ENCODE measurements at places on chromosomes 16 and 17.

DNA sequence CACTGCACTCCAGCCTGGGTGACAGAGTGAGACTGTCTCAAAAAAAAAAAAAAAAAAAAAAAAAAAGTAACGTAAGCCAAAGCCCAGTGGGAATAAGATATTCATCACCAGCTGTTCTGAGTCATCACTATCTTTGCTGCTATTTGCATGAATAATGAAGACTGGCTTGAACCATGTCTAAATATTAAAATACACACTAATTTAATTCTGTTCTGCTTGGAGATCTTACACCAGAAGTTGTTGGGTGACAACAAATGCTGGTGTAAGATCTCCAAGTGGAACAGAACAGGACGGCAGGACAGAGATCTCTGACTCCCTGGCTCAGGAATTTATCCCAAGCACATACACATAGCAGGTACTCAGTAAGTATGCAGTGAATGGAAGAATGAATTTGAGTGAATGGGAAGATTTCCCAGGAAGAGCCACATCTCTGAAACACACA is 19.6 kb downstream of the DNAH17 start:
- no peak for DNase-seq

- no peak for DNase-seq
These were observed 55.7 kb downstream of the KNOP1 start for GRCh38 chr16:19662351-19662750.

- DNase-seq, result no peak
These were observed 212.2 kb downstream of the AATF start for GRCh38 chr17:37160944-37161343.

- no peak for DNase-seq
These were observed 62.4 kb upstream of the MARCHF10 start for GRCh38 chr17:62870552-62870971.

DNA sequence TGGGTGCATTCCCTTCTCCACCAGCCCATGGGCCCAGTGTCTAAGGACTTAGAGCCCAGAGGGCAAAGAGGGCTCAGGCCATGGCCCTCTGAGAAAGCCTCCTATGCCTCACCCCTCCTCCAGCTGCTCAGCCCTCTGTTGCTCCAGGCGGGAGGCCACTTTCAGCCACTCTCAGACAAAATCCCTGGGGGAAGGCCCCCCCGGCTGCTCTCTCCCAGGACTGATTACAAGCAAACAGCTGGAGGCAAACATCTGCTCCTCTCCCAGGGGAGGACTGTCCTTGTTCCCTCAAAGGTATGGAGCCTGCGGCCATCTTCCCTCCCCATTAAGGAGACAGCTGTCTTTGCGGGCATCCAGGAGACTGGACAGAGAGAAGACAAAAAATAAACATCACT is 54.9 kb upstream of the DLX4 start:
- peak; percentile 42 for DNase-seq

DNA sequence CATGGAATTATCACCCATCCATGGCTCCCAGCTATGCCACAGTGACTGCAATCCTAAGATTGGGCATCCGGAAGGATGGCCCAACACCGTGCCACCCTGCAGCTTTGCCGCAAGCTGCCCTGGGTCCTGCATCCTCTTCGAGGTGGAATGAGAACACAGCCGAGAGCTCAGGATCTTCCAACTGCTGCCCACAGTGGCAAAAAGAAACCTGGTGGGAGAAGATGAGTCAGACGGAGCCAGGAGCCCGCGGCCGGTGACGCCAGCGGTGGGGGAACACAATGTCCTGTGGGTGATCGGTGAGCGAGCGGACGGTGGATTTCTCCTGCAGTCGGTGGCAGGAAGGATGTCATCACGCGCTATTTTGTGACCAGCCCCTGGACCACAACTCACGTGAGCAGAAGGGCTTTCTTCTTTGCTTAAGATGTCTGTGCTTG is 20.1 kb downstream of the CD7 start:
- no peak for DNase-seq

GRCh38 chr16:27365142-27366089 is 36.6 kb upstream of the IL21R start:
- no peak for DNase-seq

DNA sequence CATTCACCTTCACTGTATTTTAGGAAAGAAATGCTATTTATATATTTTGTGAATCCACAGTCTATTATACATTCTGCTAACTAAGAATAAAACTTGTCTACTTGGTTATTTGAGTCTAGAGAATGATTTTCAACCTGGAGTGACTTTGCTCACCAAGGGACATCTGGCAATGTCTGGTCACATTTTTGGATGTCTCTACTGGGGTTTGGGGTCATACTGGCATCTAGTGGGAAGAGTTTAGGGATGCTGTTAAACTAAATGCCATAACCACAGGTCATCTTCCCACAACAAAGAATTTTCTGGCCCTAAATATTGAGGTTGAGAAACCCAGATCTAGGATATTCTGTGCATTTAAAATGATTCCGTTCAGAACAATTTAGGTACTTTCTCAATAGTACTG is 26.0 kb downstream of the KCNJ16 start:
- DNase-seq, result no peak

- no peak for DNase-seq
These were observed 560 bp upstream of the RUSF1 start for GRCh38 chr16:31508706-31509195.

- DNase-seq, result no peak
These were observed 499.4 kb upstream of the HSBP1 start for GRCh38 chr16:83308414-83308813.

DNA sequence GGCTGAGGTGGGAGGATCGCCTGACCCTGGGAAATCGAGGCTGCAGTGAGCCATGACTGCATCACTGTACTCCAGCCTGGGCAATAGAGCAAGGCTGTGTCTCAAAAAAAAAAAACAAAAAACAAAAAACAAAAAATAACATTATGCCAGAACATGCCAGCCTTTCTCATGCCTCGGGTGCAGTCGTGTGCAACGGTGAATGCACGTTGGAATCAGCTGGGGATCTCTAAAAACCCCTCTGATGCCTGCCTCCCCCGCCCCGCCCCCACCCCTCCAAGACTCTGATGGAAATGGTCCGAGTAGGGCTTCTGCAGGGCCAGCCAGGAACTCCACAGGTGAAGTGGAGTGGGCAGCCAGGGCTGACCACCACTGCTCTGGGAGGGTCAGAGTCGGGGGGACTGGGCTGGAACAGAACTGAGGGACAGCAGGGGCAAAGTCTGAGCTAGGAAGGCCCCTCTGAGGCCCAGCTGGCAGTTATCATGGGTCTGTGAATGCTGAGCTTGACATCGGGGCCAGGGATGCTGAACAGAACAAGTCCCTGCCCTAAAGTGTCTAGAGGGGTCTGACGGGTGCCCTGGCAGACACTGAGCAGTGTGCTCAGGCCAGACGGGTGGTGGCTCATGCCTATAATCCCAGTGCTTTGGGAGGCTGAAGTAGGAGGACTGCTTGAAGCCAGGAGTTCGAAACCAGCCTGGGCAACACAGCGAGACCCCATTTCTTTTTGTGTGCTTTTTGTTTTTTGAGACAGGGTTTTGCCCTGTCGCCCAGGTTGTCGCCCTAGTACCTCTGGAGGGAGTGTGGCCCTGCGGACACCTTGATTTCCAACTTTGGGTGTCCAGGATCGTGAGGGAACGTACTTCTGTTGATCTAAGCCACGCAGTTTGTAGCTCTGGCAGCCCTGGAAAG is 193.4 kb upstream of the GSE1 start:
- DNase-seq, result no peak

DNA sequence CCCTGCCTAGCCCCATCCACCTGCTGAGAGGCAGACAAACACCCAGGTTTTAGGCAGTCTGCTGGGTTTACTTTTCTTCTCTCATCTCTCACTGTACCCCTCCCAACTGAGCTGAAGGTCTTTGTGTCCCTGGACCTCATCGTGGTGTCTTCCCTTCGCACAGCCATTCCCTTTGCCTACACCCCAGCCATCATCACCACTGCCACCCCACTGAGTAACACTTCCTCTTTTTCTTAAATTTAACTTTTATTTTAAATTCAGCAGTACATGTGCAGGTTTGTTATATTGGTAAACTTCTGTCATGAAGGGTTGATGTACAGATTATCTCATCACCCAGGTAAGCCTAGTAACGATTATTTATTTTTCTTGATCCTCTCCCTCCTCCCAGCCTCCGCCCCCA is 188.3 kb upstream of the MON1B start:
- DNase-seq, result no peak

DNA sequence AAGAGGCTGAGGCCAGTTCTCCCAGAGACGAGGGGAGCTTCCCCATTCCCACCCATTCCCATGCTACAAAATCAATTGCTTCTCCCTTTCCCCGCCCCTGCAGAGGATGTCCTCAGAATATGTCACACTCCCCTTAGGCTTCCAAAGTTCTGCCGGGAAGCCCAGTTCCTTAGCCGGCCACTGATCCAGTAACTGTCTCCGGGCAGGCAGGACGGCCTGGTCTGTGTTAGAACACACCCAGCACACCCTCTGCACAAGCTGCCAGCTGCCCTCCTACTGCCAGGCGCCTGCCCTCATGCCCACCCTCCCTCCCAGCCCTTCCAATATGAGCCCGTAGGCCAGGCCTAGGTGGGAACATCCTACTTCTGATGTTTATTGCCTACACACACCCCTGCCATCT is 31.1 kb downstream of the SGSM2 start:
- DNase-seq, result no peak

DNA sequence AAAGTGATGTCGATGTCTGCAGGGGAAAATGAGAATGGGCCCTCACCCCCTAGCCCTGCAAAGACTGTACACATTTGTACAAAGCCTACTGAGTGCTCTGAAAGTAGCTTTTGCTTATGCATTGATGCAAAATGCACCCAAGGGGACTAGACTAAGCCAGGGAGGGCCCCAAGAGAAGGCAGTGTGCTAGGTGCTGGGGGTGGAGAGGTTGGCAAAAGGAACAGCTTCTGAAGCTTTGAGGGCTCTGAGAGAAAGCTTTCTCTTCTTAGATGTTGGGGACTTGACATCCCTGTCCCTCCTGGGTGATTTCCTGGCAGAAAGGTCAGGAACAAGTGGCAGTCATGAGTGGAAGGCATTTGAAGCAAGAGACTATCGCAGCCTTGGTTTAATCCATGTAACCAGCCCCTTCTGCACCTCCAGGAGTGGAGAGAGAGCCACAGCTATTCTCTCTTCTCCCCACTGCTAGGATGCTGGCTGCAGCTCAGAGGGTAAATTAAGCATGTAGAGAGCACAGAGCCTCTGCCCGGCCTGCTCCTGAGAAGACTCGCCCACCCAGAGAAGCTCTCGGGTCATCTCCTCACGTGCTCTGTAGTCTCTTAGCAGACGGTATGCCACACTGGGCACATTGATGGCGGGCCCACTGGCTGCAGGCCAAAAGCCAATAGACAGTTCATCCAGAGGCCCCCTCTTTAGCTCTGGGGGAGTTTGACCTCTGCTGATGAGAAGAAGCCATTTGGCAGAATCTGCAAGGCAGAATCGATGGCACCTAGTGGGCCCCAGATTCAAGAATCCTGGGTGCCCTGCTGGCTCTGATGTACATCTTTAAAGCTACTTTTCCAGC is 221.4 kb downstream of the MSI2 start:
- no peak for DNase-seq
